ENCODE measurements at places on chromosomes 4 and X.
A peak's percentile ranks its signal among the peaks of the same experiment; 100 is the strongest.

DNA sequence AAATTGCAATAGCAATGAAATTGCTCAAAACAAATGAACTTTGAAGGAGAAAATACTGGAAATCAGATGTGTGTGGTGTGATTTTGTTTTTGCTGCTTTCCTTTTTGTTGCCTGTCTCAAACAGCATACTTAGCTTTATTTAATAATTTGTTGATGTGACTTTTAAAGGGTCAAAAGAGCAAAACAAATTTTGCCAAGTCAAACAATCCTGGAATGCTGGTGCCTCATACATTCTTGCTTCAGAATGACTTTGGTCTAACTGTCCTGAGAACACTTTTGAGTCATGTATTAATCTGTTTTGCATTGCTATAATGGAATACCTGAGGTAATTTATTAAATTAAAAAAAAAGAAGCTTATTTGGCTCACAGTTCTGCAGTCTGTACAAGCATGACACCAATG is 3.4 kb downstream of the PF4V1 start:
- no peak for DNase-seq

GRCh38 chr4:52877694-52878093 is 15.6 kb downstream of the RASL11B start:
- DNase-seq = no peak

DNA sequence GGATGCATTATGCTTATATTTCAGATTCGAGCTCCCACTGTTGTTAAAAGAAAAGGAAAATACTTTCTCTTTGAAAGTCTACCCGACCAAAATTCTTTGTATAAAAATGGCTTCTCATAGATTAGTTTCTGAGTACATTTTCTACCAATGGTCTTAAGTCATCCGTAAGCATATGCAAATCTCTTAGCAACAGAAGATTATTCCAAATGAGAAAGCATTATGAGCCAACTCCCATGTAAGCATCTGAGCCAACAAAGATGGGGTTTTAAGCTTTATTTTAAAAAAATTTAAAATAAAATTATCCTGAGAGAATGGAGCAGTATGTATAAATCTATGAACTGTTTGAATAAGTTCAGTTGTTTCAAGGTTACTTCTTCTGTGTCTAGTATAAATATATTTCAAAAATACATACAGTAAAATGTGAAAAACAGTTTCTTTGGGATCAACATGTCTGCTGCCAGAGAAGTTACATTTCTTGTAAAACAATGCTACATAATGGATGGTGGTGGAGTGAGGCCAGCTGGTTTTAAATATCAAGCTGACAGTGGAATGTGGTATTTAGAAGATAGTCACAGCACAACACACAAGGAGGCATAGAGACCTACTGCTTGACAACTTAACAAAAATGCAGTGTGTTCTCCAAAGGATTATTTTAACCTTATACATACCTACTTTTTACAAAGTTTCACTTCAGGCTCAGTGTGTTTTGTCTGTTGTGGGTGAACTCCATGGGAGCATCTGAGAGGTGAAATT is 199.5 kb upstream of the DIPK2B start:
- no peak for DNase-seq

- DNase-seq = no peak
Observed at GRCh38 chrX:134713618-134714107, 55.4 kb upstream of the PLAC1 start.

GRCh38 chr4:84931274-84931673 is 35.2 kb downstream of the WDFY3 start:
- no peak for DNase-seq

DNA sequence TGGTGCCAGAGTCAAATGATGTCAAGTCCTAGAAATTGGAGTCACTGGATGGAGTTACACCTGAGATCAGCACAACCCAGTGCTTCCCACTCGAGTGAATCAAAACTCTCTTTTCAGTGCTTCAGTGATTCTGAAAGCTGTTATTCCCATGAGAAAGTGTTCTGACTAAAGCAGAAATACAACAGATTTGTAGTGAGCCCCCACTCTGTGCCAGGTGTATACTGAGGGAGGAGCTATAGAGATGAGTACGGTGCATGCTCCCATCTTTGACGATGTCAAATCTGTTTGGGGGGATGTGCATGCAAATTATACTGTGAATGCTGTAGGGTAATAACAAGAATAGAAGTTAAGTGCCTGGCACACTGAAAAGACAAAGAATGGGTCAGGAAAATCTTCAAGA is 330.2 kb downstream of the HS3ST1 start:
- DNase-seq = no peak

DNA sequence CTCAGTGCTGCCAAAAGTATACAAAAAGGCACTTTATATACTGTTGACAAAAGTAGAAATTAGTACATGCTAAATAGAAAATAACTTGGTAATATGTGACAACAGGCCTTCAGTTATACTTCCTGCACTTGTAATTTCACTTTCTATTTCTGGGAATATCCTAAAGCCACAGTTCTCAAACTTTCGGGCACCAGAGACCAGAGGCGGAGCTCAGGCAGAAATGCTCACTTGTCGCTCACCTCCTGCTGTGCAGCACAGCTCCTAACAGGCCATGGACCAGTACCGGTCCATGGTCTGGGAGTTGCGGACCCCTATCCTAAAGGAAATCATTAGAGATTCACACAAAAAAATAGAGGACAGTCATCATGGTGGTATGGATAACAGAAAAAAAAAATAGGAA is 25.7 kb downstream of the ACSL4 start:
- DNase-seq = no peak

DNA sequence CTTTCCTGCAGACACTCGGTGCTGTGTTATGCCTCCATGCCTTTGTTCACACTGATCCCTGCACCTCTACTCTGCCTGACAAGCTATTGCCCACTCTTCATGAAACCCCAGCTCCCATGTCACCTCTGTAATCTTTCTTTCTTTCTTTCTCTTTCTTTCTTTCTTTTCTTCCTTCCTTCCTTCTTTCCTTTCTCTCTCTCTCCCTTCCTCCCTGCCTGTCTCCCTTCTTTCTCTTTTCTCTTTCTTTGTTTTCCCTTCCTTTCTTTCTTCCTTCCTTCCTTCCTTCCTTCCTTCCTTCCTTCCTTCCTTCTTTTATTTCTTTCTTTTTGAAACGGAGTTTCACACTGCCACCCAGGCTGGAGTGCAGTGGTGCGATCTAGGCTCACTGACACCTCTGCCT is 12.5 kb downstream of the GJB1 start:
- no peak for DNase-seq

DNA sequence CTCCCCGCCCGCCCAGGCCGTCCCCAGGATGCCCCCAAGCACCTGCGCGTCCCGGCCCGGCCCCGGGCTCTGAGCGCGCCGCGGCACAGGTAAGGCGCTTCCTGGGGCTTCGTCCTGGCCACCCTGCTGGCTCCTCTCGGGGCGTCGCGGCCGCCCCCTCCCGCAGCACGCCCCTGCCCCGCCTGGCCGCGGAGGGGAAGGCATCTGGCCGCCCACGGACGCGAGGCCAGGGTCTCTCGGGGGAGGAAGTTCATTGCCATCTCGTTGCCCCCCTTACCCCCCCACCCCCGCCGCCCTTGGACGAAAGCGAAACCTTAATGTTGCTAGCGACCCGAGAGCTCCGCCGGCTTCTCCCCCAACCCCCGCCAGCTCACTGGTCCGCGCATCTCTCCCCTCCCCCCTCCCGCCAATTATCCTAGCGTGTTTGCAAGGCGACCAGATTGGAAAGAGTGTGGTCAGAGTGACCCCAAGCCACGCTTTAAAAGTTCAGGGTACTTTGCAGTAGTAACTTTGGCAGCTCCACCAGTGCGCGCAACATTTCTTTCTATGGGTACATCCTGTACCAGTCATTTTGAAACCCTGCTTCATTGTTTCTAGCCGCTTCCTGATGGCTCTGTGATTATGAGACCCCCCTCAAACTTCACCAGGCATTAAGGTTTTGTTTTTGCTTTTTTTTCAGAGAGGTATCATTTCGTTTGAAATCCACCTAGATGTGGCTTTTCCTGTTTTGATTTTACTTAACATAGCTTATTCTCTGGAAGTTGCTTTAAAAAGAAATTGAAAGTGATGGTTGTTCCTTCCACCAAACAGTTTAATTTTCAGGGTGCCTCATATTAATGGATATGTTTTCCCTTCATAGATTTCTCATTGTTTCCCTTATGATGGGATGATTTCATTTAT is 626 bp downstream of the TBC1D1 start:
- DNase-seq = peak; percentile 40

GRCh38 chr4:139333046-139333445 is 30.8 kb upstream of the NDUFC1 start:
- DNase-seq = no peak

DNA sequence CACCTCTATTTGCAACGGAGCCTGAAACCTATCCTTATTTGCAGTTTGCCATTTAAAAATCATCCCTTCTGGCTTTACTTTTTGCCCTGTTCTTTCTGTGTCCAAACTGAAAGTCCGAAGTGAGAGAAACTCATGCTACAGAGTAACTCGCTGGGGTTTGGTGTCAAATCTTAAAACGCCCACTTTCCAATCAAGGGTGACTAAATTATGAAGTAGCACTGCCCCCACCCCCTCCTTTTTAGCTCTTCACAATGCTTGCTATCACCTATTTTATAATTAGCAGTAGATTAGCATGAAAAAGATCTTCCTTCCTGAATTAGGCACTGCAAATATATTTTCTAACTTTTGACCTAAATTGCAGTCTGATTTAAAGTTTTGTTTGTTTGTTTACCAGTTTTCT is 52.5 kb downstream of the VGLL1 start:
- no peak for DNase-seq

DNA sequence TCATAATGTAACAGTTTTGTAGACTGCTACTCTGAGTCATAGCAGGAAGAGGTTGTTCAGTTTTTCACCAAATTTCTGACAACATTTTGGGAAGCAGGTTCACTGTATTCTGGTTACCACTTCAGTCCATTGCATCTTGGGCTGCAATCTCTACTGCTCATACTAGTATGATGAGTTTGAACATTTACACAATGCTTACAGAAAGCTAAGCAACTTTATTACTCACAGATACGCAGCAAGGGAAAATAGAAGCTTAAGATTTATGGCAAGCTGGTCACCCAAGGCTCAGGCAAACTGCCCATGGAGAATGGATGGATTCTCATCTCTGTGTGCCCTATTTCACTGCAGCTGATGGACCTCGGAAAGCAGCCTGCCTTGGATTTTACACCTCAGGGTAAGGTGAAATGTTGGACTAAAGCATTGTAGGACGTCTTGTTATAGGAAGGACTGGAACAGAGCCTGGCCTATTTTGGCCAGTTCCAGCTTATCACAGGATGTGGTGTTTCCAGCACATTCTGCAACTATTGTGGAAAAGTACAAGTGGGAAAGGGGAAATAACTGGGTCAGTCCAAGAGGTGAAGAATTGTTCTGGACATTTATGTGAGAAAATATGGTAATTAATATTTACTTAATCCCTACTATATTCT is 887.1 kb upstream of the AGA start:
- no peak for DNase-seq

DNA sequence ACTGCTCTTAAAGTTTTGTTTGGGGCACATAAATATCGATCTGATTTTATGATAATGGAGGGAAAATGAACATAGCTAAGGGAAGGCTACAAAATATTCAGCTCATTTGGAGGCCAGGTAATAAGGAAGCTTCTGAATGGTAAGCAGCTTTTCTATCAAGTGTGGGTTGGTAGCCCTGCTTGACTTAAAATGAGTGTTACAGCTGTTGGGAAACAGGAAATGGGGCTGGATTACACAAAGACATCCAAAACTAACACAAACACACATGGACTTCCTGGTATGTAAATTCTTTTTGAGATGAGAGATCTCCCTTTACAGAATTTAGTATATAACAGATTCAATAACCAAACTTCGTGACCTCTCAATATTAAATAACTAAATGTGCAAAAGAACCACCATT is 58.0 kb downstream of the FGF16 start:
- DNase-seq = no peak

DNA sequence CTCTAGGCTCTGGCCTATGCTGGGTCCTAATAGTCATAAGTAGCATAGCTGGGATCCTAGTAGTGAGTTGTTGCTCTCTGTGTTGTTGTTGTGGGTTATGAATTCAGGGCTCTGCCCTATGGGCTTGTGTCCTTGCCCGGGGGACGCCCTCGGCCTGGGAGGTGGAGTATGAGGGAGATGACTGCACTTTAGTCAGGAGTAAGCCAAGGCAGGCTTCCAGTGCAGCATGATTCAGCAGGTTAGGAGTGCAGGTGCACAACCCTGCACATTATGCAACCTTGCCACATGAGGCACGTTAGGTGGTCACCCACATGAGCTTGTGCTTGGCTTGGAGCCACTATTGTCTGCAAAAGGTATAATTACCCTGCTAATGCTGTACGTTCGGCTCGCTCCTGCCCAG is 58.4 kb upstream of the CCDC149 start:
- DNase-seq = no peak

- no peak for DNase-seq
Observed at GRCh38 chrX:65127842-65128241, 151.6 kb upstream of the ZC4H2 start.

DNA sequence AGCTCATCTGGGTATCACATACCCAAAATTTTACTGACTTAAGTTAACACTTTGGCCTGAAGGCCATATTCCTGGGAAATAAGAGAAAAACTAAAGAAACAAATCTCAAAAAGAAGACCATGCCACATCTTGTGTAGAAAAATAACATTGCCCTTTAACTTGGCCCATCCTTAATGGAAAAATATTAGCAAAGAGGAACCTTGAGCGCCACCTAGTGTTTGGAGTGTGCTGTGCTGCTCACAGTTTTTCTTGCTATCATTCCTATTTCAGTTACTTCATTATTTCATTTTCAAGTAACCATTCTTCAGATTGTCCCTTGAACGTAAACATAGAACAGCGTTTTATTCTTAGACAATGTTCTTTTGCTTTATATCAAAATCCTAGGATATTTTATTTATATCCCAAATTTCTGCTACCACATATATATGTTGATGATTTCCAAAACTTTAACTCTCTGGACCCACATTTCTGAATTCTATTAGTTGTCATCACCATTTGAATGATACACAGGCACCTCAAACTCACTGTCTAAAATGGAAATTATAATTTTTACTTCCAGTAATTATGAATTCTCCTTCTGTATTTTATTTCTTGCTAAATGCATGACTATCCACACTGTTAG is 999.0 kb upstream of the ADGRL3 start:
- DNase-seq = peak; percentile 25

DNA sequence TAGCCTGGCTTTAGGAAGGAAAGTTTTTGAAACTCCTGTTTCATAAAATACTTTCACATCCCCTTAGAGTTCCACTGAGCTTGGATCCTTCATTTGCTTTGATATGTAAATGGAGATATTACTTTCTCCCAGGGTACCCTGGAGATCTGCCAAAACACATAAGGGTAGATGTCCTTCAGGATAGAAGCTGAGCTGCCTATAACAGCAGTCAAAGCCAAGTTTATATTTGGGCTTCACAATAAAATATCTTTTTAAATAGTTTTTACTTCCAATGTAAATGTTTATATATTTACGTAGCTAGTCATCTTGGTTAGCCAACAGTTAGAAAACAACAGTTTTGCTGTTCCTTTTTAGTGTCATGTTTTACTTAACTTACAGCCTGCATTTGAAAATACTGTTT is 742.3 kb upstream of the POU3F4 start:
- DNase-seq = no peak

- no peak for DNase-seq
Observed at GRCh38 chr4:167831855-167832254, 260.5 kb upstream of the ANXA10 start.
